ENCODE measurements at places on chromosomes 5 and 9.

DNA sequence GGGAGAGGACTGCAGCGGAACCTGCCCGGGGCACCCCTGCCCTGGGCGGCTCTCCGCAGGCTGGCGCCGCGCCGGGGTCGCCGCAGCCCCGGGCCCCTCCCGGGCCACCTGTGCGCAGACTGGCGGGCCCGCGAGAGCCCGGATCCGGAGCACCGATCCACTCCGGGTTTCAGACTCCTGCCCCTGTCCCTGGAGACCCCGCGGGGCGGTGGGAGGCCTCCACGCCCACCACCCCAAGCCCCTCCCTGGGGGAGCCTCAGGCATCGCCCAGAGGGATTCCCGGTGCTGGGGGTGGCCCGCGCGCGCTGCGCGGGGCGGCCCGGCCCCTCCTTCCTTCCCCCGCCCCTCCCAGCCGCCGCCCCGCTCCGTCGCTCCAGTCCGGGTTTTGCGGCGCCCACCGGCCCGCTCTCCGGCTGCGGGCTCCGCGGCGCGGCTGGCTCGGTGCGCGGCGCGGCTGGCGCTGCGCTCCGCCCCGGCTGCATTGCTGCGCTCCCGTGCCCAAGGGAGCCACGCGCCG lies at the start of gene UNC5A:
UNC5A (plus strand) TSS at position 479 of the 517 bp plus-strand sequence. CDS start 192 bp downstream, outside the sequence.
- peak; percentile 68 for DNase-seq

DNA sequence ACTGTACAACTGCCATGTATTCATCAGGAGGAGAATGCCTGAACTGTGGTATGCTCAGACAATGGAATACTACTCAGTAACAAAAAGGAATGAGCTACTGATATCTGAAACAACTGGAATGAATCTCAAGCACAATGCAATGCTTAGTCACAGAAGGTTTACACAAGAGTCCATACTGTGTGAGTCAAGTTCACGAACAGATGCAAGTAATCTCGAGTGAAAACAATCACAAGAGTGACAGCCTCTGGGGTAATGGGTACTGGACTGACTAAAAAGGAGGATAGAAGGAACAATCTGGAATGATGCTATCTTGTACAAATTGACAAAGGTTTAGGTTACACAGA lies 19.5 kb upstream of the GOLGA1 start:
- no peak for DNase-seq

DNA sequence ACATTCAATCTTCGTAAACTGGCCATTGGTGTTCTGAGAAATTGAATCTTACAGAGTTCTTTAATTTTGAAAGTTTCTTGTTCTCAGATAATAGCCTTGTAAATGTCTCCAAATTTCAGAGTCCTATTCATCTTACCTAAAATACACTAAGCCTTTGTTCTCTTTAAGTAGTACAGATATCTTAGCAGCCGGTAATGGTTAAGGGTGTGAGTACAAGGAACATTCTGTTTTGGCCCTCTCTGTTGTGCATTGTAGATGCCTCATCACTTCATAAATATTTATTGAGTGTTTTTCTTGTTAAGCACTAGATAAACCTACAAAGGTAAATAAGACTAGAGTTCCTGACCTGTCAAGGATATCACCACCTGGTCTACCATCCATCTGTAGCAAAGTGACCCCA lies 35.2 kb downstream of the ZCCHC7 start:
- DNase-seq, result no peak

GRCh38 chr9:134491196-134491835 lies 150.3 kb upstream of the COL5A1 start:
- DNase-seq, result no peak

DNA sequence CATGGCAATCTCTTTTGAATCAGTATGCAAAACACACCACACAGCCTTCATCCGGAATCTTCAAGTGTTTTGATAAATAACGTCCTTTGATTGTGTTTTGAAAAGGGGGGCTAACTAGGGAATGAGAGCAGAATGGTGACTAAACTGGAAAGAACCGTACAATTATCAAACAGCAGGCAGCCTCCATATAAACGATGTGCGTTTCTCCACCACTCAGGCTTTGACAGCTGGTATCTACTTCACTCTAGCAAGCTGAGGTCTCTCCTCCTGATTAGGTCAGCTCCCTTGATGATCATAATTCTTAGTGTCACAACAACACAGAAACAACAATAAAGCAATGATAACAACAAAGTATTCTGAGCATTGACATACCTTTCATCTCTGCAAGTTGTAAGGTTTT lies 465.9 kb downstream of the TUSC1 start:
- DNase-seq, result no peak

GRCh38 chr9:20732118-20732517 lies 48.1 kb downstream of the FOCAD start:
- DNase-seq, result no peak

DNA sequence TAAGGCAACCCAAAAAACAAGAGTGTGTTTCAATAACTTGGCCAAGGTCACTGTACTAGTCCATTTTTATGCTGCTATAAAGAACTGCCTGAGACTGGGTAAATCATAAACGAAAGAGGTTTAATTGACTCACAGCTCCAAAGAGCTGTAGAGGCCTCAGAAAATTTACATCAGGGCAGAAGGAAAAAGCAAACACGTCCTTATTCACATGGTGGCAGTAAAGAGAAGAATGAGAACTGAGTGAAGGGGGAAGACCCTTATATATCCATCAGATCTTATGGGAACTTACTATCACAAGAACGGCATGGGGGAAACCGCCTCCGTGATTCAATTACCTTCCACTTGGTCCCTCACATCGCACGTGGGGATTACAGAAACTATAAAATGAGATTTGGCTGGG lies 64.3 kb upstream of the CAMK4 start:
- no peak for DNase-seq

GRCh38 chr9:86275962-86276361 lies 6.4 kb downstream of the ISCA1 start:
- DNase-seq, result no peak

DNA sequence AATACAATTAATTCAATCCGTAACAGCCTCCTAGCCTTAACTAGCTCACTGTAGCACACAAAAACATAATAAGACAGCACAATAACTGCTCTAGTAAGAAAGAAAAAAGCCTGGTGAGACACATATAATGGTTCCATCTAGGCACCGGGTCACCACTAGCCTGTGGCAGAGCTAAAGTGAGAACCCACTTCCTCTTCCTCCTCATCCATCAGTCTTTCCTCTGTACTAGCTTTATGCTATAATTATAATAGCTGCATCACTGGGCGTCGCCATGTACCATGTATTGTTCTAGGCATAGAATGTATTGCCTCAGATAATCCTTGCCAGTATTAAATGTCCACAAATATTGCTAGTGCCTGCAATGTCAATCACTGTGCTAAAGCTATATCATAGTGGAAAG lies 23.1 kb downstream of the ADRB2 start:
- no peak for DNase-seq

- DNase-seq, result no peak
These were observed 56.5 kb upstream of the RAI14 start for GRCh38 chr5:34599471-34600117.

- DNase-seq, result no peak
These were observed 345.7 kb upstream of the WWC1 start for GRCh38 chr5:167945542-167946384.

GRCh38 chr5:155952486-155953089 lies 374.4 kb upstream of the SGCD start:
- DNase-seq, result no peak

GRCh38 chr5:157603333-157604190 lies 28.0 kb upstream of the ADAM19 start:
- peak; percentile 73 for DNase-seq

GRCh38 chr5:103243665-103244064 lies 14.9 kb upstream of the MACIR start:
- DNase-seq, result no peak

- no peak for DNase-seq
These were observed 737 bp downstream of the SLC1A3 start for GRCh38 chr5:36607114-36607571.

DNA sequence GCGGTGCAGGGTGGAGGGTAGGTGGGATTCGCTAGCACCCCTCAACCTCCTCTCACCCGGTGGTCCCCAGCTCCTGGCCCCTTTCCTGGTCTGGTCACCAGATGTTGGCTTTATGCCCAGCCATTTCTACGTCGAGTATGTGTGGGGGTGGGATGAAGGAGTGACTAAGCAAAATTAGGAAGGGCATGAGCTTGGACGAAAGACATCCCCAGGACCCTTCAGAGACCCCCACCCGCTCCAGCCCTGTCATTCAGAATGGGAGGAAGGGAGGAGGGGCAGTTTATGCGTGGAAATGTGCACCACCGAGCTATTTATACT lies 742 bp downstream of the BHMT2 start:
- DNase-seq, result no peak

- no peak for DNase-seq
These were observed 458.6 kb upstream of the CLINT1 start for GRCh38 chr5:158317507-158317906.

- DNase-seq, result peak; percentile 73
These were observed 17.7 kb downstream of the IL31RA start for GRCh38 chr5:55868846-55869245.

- no peak for DNase-seq
These were observed 168.2 kb downstream of the DAB2IP start for GRCh38 chr9:121819428-121820231.

- no peak for DNase-seq
These were observed 38.1 kb downstream of the MAP1B start for GRCh38 chr5:72145348-72145747.

GRCh38 chr5:132418881-132419280 lies 49.4 kb downstream of the SLC22A5 start:
- no peak for DNase-seq

DNA sequence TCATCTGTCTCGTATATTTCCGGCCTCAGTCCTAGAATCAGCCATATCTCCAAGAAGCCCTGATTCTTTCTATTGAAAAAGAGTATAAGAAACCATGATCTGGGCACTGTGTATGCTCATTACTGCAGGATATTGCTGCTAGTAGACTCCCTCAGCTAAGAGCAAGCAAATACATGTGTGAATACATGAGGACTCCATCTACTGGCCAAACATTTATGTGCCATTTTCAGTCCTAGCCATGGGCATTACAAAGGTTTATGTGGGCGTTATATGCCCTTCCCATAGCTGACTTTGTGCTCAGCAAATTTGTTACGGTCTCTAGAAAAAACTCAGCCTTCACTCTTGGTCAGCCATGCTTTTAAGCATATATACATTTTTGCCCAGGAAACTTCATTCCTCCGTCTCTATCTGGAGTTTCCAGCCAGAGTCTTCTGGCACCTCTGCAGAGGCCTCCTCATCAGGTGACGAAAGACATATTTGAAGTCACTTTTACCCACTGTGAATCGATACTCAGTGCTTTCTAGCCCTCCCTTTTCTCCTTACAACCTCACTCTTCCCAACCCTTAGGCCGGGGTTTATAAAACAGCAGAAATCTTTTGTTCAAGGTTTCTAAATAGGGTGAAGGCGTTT lies 1495.6 kb upstream of the CDH6 start:
- no peak for DNase-seq

- DNase-seq, result no peak
These were observed 27.6 kb downstream of the KCNMB1 start for GRCh38 chr5:170361616-170362015.

DNA sequence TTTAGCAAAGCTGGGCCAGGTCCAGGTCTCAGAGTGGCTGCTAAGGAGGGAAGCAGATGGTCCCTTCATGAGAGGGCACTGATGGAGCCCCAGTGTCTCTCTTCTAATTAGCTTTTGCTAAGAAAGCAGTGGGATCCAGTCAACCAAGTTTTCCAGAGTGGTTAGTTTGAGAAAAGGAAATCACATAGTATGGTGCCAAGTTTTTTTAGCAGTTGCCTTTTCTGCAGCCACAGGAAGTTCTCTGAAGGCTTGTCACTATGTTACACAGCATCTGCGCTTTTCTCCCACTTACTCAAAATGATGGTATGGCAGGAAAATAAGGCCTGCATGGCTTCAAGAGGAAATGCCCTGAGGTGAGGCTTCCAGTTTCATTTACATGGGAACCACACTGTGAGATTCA lies 331.5 kb upstream of the ZNF462 start:
- DNase-seq, result no peak

DNA sequence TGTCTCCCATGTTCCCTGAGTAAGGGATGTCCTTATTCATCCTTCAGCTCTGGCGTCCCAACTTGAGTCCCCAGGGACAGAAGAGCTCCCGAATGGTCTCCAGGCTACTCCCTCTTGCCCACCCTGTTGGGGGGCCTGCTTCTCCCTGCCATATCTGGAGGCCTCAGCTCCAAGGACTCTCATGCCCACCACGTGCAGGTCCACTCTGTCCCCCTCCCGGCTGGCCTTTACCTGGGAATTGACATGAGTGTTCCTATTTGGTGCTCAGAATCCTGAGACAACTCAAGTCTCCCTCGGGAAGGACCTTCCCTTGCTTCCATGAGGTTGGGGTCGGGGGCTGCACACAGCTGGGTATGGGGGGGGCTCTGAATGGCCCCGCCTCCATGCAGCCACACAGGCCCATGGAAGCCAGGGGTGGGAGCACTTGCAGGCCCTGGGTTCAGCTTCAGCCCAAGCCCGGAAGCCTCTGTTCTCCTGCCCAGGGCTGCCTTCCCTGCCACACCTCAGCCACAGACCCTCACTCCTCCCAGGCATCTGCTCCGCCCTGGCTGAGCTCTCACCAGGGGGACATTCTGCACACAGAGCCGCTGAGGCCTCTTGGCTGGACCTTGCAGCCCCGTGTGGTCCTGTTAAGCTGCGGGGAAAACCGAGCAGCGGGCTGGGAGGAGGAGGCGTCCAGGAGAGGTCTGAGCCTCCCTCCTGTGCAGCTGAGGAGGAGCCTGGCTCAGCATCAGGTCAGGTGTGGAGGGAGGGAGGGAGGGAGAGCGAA lies 121.9 kb downstream of the PHF2 start:
- DNase-seq, result no peak

GRCh38 chr5:53831496-53831895 lies 271.1 kb downstream of the NDUFS4 start:
- no peak for DNase-seq

DNA sequence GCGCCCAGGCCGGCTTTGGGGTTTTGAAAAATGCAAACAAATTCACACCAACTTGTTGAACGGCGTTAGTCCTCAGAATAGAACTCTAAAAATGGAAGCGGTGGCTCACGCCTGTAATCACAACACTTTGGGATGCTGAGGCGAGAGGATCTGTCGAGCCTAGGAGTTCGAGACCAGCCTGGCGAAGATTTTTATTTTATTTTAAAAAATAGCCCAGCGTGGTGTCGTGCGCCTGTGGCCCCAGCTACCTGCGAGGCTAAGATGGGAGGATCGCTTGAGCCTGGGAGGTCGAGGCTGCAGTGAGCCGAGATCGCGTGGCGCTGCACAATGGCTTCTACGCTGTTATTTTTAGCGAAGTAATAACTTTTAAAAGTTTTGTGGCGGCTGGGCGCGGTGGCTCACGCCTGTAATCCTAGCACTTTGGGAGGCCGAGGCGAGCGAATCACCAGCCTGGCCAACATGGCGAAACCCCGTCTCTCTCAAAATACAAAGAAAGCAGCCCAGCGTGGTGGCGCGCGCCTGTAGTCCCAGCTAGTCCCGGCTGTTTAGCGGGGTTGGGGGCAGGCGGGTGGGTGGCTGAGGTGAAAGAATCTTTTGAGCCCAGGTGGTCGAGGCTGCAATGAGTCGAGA lies 694 bp upstream of the PLIN2 start:
- DNase-seq, result peak; percentile 26

- no peak for DNase-seq
These were observed 54.6 kb upstream of the SYNPO start for GRCh38 chr5:150585781-150586341.

Measured in activated CD4-positive, alpha-beta T cell treated with anti-CD3 and anti-CD28 coated beads for 48 hours (primary cell).